ENCODE measurements at places on chromosomes 5 and 9.

- no peak for DNase-seq
Measured at GRCh38 chr5:167966979-167967378, 324.5 kb upstream of the WWC1 start.

GRCh38 chr9:113803811-113804589, 72.1 kb upstream of the ZNF618 start:
- DNase-seq, result no peak

- no peak for DNase-seq
Measured at GRCh38 chr5:97165726-97166125, 17.3 kb downstream of the RIOK2 start.

- no peak for DNase-seq
Measured at GRCh38 chr5:105812304-105812703, 1858.4 kb downstream of the EFNA5 start.

DNA sequence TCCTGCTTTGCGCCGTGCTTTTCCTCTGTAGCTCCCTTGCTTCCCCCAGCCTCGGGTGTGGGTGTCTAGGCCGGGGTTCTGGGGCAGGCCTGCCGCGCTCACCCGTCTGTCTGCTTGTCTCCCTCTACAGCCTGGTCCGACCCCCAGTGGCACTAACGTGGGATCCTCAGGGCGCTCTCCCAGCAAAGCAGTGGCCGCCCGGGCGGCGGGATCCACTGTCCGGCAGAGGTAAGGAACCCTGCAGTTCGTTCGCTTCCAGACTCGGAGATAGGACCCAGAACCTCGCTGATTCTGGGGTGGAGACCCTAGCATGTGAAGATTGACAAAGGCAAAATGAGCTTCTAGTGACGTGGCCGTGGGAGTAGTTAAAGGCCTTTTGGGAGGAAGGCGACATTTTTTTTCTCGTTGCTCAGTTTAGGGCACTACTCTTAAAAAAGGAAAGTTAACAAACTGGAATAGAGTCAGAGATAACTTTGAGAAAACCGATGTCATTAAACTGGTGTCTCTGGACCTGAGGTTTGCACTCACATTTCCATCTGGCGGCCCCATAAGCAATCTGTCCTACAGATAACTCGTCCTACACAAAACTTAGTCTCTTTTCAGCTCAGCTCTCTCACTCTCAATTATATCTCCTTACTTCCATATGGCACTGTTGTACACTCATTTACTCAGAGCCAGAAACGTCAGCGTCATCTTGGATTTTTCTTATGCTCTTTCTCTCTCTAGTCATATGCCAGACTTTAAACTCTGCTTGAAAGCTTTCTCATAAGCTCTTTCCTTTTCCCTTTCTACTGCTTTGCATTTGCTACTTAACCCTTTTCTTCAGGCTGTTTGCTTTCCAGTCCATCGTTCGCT, 561 bp downstream of the SEC61B start:
- DNase-seq, result no peak

DNA sequence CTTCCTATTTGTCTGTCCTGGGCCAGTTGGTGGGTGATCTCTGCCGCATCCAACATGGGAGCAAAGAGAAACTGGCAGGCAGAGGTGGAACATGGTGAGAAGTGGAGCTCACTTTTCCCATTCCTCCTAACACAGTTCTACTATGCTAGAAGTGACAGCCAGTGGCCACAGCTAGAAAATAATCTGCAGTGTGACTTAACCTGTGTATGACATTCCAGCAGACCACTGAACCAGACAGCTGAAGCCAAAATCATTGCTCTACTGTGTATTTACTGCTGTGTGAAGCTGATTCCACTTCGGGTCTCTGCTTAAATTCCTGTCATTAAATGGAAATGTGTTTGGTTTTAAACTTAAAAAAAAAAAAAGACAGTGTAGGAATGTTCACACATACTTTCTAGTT, 523.0 kb downstream of the MTRR start:
- DNase-seq, result peak; percentile 9

DNA sequence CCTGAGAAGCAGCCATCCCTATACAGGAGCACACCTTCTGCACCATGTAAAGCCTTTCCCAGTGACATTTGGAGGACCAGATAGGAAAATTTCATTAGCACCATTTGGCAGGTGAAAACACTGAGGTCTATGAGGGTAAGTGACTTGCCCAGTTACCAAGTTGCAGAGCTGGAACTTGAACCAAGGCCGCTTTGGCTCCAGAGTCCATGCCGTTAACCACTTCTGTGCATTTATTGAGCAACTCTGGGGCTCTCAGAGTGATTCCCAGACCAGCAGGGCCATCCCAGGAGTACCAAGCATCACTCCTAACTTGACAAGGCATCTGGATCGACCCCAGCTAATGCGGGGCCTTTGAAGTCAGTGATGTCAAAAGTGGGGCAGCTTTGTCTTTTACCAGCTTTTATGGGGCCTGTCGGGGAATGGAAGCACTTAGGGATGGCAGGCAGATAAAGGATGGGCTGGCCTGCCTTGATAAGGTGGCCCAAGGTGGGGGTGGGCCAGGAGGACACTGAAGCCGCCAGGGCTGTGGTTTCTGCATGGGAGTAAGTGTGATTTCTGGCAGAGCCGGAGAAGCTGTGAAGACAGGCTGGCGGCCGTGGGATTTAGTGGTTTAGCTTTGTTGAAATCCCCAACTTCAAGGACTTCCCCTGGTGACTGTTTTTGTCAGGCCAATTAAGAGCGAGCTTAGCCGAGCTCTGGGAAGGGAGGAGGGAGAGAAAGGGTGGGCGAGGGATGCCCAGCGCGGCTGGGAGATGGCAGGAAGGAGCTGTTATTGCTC, 127.3 kb downstream of the MACROH2A1 start:
- DNase-seq, result no peak

DNA sequence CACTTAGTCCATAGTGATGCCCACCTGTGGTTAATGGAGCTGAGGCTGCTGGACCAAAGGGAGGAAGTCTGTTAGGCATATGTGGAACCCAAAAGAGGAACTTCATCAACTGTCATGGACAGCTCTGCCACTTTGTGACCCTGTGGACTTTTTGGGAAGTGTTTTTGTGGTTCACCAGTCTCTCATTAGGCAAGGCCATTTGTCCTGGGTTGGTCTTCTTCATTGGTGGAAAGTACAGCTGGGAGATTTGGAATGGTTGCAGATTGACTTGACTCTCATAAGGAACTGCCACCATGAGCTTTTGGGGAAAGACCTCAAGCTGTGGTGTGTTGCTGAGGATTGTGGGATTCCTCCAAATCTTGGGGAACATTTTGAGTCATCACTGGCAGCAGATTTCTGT, 31.9 kb upstream of the IL12B start:
- no peak for DNase-seq

- no peak for DNase-seq
Measured at GRCh38 chr9:2181792-2182191, 166.6 kb downstream of the SMARCA2 start.

DNA sequence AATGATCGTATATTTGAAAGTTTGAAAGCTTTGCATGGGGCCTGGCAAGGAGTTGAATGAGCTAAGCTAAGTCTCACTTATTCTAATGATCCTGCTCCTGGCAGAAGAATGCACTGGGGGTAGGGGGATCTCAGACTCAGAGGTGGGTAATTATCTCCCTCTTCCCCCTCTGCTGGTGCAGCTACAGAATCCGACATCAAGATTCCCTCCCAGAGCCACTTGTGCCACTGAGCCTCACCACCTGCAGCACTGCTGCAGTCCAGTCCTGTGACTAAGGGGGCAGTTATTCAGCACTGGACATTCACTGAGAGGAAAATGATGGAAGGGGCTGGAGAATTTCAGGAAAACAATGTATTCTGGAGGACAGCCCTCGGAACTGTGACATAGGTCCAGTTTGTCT, 205.8 kb downstream of the DEPDC1B start:
- no peak for DNase-seq

DNA sequence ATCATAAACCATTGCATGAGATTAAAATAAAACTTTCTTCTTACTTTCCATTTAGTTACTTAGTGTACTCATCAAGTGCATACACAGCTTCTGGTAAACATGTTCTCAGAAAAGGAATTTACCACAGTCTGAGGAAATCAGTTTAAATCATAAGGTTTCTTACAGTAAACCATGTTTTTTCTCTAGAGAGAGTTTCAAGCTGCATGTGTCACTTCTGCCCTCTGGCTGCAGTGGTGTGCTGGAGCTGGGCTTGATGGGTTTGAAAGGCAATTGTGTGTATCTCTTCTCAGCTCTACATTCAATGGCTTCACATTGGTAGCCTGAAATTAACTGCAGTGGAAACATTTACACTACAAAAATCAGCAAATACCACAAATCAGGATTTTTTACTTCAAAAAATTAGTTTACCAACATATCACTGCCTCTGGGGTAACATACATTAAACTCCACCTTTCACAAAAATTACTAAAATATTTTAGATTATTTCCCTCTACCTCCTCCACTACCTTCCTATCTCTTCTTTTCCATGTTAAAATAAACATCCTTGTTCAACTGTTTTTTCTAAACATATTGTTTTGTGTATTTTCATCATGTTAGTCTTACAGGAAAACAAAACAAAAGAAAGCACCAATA, 414.3 kb downstream of the ANXA1 start:
- DNase-seq, result peak; percentile 16

DNA sequence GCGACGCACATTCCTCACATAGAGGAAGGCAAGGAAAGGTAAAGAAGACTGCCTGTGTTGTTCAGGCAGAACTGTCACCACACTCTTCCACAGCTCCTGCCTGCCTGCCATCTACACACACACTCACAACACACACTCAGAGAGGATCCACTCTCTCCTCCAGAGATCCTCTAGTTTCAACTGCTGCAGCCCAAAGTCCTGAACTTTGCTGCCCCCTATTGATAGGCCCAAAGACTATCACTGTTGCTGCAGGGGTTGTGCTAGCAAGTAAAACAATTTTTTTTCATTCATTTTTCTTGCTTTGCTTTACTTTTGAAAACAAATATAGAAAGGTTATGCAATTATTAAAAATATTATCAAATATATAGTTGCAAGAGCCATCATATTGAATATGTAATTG, 5.9 kb upstream of the CFAP90 start:
- DNase-seq, result no peak

DNA sequence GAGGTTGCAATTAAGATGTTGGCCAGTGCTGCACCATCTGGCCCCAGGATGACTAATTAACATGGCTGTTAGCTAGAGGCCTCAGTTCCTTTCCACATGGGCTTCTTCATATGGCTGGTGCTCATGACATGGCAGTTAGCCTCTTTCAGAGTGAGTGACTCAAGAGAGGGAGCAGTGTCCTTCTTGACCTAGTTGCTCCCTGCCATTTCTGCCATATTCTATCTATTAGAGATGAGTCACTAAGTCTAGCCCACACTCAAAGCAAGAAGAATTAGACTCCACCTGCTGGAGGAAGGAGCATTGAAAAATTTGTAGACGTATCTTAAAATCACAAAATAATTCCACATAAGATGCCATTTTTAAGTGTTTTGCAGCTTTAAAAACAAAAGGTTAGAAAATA, 651.2 kb upstream of the CCNG1 start:
- no peak for DNase-seq

GRCh38 chr5:26579712-26580111, 458.7 kb downstream of the CDH9 start:
- no peak for DNase-seq

DNA sequence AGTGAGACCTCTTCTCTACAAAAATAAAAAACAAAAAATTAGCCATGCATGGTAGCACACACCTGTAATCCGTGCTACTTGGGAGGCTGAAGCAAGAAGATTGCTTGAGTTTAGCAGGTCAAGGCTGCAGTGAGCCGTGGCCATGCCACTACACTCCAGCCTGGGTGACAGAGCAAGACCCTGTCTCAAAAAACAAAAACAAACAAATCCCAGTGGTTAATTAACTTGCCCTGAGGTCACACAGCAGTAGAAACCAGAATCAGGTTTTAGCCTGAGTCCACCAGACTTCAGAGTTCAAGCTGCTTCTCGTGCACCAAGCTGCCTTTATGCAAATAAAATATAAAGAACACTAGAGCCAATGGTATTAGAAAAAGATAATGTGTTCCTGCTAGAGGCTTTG, 169.7 kb downstream of the GOLPH3 start:
- DNase-seq, result no peak

DNA sequence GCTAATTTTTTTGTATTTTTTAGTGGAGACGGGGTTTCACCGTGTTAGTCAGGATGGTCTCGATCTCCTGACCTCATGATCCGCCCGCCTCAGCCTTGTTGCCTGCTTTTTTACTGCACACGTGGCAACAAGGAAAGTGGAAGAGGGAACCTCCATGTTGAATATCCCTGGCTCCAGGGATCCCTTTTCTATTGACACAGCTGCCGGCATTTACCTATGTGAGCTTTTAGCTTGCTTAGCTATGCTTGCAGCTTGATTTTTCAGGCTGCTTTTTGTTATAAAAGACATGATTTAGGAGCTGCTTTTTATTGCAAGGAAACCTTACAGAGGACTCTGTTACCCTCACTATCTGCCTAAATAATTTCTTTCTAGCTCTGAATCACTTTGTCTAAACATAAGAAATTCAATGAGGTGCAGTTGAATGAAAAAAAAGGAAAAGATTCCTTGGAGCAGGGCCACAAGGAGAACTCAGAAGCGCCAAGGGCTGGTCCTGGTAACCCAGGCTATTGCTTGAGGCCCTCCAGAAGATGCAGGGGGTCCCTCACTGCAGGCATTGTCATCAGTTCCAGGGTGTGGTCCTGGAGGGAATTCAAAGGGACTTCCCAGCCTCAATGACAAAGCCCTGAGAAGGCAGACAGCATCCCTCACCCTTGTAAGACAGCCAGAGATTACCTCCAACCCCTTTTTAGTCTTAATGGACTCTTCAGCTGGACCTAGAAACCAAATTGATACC, 89.9 kb downstream of the SYK start:
- DNase-seq, result no peak

DNA sequence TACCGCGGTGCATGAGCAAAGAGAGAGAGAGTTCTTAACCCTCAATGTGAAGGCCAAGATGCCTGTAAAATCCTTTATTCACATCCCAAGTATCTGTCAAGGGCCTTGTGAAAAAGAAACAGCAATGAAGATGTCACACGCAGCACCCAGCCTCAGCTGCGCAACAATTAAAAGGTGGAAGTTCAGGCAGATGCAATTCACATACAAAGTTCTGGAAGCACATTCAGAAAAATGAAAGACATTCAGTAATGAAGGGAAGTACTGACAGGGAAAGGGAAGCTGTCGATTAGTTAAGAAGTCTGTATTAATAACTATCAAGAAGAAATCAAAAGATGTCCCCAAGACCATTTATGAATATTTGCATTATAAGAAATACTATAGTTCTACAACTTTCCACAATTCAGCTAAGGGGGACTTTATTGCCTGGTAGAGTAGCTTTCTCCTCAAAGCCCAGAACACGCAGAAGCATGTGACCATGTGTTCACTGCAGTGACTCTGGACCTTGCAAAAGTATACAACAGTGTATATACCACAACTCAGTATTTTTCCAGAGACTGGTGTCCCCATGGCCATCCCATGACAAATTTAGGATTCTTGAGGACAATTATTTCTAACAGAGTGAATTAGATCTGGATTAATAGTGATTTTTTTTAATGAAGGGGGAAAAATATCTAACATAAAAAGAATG, 137.5 kb downstream of the CDK5RAP2 start:
- DNase-seq, result no peak

DNA sequence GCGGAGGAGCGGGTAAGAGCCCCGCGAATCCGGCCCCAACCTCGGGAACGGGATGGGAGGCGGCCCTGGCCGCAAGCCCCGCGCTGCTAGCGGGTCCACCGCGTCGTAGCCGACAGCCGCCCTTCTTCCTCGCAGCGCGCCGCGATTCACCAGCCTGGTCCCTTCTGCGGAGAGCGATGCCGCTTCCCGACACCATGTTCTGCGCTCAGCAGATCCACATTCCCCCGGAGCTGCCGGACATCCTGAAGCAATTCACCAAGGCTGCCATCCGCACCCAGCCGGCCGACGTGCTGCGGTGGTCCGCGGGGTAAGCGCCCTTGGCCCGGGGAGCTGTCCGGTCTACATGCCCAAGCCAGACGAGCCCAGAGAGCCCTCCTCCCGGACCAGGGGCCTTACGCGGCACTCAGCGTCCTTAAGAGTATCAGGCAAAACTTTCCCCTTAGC, 335 bp downstream of the ROPN1L start:
- no peak for DNase-seq

Measured in kidney epithelial cell (primary cell).